ENCODE measurements at places on chromosomes 5 and 9.

GRCh38 chr5:127306647-127307046 lies 16.1 kb downstream of the MEGF10 start:
- DNase-seq = no peak

DNA sequence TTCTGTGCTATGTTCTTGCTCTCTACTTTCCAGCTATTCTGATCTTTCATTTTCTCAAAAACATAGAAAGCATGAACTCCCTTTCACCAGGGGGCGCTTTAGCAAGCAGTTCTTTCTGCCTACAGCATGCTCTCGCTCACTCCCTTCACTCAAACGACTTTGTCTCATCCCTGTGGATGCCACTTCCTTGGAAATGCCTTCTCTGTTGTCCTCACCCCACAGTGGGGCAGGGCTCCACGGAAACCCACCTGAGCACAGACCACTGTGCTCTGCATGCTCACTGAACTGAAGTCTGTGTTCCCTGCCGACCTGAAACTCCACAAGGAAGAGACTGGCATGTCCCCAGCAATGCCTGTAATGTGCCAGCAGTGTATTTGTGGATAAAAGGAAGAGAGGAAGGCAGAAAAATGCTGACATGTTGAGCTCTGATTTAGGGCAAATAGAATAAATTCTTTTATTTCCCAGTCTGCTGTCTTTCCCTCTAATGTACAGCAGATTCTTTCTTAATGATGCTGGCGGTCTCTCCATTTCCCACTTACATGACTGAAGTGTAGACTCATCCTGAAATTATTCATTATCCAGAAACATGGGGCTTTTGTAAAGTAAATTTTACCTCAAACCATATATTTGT lies 4.9 kb upstream of the ROR2 start:
- no peak for DNase-seq

DNA sequence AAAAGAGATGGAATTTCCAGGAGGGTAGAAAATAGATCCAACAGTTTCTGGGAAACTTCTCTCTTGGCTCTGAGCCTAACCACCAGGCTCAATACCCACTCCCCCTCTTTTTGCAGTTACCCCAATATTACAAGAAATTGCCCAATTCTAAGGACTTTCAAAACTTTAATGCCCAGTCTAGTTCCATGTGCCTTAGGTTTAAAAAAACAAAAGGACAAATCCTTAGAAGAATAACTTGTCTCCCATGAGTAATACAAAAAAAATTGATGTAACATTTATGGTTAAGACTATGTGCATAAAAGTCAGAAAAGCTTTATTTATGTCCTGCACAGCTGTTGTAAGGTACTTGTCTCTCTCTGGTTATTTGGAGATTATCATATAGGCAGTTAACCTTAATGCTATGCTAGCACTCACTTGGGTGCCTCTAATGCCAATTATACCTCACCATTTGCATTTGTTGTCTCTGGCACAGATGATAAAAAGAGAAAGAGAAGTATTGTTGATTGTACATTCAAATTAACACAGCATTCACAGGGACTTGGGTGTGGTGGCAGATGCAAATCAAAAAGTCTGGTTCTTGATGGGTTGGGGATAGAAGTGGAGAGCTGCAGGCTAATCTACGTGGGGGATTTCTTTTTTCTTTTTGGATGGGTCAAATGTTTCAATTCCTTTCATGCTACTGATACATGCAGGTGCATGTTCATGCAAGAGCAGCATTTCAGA lies 159.4 kb downstream of the PIK3R1 start:
- DNase-seq = no peak

DNA sequence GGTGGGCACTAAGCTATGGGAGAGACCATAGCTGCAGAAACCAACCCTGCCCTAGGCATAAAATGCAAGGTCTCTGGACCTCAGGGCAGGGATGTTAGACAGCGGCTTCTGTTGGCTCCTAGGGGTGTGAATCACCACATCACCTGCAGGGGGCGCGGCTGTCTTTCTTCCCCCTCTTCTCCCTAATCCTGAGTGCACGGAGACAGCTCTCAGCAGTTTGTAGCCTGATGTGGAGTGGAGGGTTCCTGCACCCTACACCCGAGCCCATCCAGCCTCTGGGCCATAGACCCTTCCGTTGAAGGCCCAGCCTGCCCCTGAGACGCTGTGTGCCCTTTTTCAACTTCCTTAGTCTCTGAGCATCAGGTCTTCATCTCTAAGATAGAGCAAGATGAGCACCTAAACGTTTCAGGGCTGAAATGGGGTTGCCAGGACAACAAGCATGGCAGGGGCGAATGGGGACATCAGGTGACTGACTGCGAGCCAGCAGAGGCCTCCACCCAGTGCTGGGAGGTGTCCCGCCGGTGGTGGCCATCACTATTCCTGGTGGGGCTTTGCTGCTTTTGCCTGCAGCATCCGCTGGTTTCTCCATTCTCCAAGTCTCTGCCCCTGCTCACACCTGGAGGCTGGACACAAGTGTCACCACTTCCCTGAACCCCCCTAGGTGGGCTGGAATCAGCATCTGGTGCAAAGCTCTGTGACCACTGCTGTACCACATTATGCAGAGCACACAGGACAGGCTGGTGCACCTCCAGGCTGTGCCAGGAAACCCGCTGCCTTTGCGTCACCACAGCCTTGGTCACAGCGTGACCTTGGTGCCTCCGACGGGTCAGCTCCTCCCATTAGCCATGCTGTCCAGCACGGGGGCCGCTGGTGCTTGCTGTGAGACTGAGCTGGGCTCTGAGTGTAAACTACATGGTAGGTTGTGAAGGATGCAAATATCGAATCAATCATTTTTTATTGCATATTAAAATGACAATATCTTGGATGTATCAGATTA lies 2.5 kb upstream of the SEC16A start:
- peak; percentile 85 for DNase-seq

- no peak for DNase-seq
Observed at GRCh38 chr5:123097871-123098735, 9.1 kb downstream of the PRDM6 start.

GRCh38 chr5:80804332-80804731 lies 149.5 kb upstream of the DHFR start:
- no peak for DNase-seq

- DNase-seq = no peak
Observed at GRCh38 chr5:161284445-161284844, 262.1 kb downstream of the GABRB2 start.

- no peak for DNase-seq
Observed at GRCh38 chr5:7186818-7187217, 209.1 kb upstream of the ADCY2 start.

DNA sequence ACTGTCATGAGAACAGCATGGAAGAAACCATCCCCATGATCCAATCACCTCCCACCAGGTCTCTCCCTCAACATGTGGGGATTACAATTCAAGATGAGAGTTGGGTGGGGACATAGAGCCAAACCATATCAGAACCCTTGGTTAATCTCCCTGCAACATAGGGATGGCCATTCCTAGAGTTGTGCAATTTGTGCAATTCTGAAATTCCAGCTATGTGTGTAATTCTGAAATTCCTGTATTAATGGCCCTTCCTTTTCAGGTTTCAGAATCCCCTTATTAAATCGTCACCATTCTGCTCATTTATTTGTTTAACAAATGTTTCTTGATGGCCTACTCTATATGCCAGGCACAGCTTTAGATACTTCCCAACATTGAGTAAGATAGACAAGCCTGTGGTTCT lies 282.6 kb downstream of the SMARCA2 start:
- no peak for DNase-seq

GRCh38 chr5:154178661-154179060 lies 11.9 kb upstream of the GALNT10 start:
- DNase-seq = no peak

DNA sequence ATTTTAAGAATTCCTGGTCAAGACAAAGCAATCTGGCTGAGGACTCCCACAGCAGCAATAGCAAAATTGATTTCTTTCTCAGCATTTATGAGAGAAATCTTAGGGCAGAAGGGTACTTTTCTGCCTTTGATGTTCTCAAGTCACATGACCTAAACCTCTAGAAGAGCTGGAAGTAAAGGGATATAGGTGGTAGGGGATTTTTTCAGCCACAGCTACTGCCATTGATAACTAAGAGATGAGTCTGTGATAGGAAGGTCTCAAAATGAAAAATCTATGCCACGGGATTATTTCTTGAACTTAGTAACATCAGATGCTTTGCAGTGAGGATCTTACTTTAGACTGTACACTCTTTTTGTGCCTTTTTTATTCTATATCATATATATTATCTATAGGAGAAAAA lies 35.6 kb downstream of the IL6ST start:
- DNase-seq = no peak

DNA sequence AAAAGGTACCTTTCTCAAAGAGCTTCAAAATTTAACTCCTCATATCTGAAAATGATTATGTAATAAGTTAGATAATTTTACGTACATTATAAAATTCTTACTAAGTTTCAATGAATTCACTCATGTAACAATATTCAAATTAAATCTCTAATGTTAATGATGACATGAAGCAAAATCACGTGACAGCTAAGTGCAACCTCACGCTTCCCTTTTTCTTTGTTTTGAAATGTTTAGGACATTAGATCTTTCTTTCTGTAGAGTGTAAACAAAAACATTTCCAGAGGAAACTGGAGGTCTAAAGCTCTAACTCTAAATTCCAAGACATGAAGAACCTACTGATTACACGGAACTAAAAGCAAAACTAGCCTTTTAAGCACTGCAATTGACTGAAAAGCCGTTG lies 227.3 kb upstream of the TBCA start:
- DNase-seq = no peak

DNA sequence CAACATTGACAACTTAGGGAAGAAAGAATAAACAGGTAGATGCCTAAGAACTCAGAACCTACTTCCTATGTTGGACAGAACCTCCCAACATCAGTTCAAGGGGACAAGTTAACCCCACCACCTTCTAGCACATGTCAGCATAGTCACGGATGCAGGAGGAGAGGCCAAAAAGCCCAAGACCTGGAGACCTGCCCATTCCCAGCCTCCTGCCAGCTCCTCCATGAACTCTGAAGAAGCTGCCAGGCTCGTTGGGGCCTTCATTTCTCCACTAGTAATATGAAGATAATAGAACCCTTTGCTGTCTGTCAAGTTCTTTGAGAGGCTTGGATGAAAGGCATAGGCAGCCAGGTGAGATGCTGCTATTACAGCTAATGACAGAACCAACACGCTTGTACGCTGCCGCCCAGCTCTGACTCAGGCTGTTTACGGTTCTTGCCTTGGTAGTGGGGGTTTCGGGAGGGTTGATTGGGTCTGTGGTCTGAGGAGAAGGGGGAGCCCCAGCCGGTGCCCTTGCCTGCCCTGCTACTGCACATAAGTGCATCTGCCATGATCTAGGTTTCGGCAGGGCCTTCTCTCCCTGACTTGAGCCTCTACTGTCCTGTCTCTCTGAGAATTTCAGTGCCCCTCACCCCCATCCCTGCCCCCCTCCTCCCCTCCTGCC lies 82.2 kb downstream of the NRG2 start:
- no peak for DNase-seq

GRCh38 chr5:65951330-65951729 lies 25.0 kb downstream of the ERBIN start:
- DNase-seq = no peak

DNA sequence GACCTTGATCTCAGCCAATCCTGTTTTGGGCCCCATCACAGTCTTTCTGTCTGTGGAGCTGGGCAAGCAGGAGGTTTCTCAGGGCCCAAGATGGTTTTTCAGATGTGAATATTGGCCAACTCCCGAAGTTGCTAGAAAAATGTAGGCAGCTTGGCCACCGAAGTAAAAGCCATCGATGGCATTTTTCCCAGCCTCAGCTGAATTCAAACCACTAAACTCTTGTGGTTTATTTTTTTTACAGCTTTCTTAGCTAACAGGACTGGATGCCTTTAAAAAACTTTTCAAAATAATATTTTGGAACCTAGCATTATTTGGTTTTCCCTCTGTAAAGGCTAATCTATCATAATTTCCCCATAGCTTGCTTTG lies 102.5 kb upstream of the ERCC6L2 start:
- no peak for DNase-seq

GRCh38 chr9:127163409-127163808 lies 41.0 kb upstream of the ANGPTL2 start:
- DNase-seq = no peak

DNA sequence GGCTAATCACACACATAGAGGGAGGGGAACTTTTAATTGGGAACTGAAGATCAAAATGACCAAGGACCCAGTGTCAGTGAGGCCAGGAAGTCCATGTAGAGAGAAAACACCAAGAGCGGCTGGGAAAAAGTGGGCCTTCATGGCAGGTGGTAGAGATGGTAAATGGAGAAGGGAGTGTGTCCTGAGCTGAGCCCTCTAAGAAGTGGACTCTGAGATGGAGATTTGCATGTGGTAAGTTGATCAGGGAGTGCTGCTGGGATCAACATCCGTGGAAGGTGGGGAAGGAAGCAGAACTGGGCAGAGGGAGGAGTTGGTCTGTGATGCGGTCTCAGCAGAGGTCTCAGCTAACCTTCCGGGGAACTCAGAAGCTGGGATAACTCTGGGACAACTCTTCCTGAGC lies 18.9 kb upstream of the PDZD2 start:
- DNase-seq = no peak

DNA sequence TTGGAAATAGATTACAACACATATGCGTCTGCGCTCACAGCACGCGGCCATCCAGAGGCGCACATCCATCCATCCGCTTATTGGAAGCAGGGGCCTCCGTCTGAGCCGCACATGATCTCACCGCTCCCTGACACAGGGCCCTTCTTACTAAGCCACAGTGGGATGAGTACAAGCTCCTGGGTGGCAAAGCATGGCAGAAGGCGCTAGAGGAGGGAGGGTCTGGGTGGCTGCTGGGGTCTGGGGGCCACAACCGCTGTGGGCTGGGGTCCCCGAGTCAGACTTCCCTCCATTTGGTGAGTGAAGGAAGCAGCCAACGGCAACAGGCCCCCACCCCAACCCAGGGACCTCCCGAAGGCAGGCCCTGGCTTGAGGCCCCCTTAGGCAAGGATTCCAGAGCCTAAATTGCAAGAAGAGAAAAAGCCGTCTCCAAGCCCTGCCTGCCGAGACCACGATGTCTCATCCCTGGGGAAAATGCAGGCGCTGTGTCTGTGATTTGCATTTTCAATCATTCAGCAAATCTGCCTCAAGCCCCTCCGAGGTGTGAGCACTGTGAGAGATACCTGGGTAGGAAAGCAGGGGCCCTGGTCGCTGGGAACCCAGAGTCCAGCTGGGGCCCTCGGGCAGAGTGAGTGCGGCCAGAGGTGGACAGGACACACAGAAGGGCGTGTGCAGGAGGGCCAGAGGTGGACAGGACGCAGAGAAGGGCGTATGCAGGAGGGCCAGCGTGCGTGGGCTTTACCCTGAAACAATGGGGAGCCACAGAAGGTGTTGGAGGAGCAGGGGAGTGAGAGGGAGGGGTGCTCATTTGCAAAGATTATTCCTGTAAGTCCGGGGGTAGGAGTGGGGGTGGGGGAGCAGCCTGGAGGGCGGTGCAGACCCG lies 135.7 kb downstream of the OLFM1 start:
- DNase-seq = no peak

- no peak for DNase-seq
Observed at GRCh38 chr9:112354081-112354743, 20.8 kb upstream of the PTBP3 start.

- DNase-seq = peak; percentile 60
Observed at GRCh38 chr9:34985311-34985899, 4.1 kb upstream of the DNAJB5 start.

Measured in activated naive CD4-positive, alpha-beta T cell treated with Interleukin-2 at 50 U/mL for 16 hours (primary cell).